ENCODE measurements at places on chromosomes 16 and 17.

GRCh38 chr16:10490141-10490540 lies 90.3 kb downstream of the EMP2 start:
- no peak for DNase-seq

DNA sequence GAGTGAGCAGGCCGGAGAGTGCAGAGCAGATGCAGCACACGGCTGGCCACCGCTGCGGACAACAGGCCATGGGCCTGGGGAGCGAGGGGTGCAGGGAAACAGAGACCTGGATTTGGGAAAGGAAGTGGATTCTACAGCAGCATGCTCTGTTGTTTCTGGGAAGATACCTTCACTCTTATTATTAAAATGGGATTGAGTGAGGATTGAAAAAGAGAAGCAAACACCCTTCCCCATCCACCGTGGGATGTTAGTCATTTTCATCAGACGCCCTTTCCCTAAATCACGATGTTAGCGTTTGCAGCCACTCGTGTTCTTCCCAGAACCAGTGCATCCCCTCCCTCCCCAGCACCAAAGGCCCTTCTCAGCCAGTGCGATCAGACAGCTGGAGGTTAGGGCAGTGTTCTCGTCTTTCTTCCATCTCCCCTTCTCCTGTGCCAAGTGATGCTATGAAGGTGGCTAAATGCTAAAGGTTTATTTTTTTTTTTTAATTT lies 196.5 kb upstream of the CHMP6 start:
- DNase-seq, result no peak

- DNase-seq, result no peak
These were observed 1.5 kb downstream of the SLC13A5 start for GRCh38 chr17:6711681-6712057.

GRCh38 chr17:80978499-80979497 lies 12.8 kb upstream of the CHMP6 start:
- DNase-seq, result peak; percentile 27

GRCh38 chr16:11674818-11675560 lies 6.7 kb downstream of the SNN start:
- no peak for DNase-seq

GRCh38 chr17:55964191-55964590 lies 189.1 kb upstream of the ANKFN1 start:
- no peak for DNase-seq

DNA sequence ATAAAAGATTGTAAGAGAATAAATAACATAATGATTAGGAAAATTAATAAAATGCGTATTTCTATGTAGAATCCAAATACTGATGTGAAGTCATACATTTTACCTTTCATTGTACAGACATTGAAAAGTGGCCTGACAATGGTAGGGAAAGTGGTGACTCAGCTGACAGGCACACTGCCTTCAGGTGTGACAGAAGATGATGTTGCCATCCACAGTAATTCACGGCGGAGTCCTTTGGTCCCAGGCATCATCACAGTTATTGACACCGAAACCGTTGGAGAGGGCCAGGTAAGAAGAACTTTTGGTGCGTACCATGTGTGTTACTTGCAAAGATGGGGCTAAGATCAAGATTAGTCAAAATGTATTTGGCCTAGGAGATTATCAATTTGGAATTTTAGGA lies 232.8 kb downstream of the BCAS3 start:
- DNase-seq, result no peak
